ENCODE measurements at places on chromosomes 6 and 20.

DNA sequence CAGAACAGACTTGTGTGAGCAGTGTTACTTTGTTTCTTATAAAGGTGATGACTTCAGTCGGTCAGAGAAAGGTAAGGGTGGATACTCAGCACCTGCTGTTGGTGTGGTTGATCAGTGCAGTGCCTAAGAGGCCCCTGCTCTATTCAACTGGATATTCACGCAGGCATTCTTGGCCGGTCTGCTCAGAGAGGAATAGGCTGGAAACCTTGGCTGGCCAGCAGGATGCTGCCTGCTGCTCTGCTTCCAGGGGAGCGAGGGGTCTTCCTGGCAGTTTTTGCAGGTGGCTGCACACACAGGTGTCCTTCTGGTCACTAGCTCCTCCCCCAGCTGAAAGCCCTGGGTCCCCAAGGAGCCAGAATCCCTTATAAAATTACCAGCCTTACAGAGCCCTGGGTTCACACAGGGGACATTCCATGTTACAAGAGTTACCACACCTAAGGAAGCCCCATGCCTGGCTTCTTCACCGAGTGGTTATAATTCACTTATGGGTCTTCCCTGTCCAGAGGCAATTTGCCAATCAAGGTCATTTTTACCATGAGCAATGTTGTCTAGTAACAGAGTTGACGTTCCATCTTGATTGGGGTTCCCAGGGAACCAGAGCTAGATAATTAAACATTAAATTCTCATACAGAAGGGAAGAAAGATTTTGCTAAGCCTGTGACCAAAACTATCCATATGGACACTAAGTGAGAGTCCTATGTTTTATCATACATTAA, 16.4 kb downstream of the SYNJ2 start:
- DNase-seq: no peak

DNA sequence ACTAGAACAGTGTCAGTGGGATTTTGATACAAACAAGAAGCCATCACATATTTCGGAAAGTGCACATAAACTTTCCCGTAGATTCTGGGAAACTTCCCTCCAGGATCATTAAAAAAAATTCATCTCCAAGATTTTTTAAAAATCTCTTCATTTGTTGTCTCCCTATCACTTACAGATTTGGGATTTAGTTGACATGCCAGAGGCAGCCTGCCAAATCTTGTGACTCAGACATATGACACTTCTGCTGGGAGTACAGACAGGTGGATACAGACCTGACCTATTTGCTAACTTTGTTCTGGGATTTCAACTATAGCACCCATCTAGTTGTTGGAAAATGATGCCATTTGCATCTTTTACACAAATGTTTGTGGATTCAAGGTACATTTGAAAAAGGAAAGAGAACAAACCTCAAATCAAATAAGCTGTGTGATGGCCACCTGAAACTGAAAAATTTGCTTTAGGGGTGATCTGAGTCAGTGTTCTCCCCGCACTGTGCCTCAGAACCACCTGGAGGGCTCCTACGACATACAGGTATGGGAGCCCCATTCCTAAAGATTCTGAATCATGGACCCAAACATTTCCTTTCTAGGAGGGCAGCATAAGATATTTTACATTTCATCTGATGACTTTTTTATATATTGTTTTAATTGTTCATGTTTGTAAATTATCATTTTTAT, 21.9 kb upstream of the CD2AP start:
- no peak for DNase-seq

- no peak for DNase-seq
Measured at GRCh38 chr6:26309731-26310142, 55.3 kb upstream of the BTN3A2 start.

- no peak for DNase-seq
Measured at GRCh38 chr6:144232176-144232831, 52.8 kb upstream of the UTRN start.

- no peak for DNase-seq
Measured at GRCh38 chr6:157164972-157165371, 158.3 kb downstream of the TMEM242 start.

- no peak for DNase-seq
Measured at GRCh38 chr20:63366390-63367365, 5.5 kb upstream of the CHRNA4 start.

DNA sequence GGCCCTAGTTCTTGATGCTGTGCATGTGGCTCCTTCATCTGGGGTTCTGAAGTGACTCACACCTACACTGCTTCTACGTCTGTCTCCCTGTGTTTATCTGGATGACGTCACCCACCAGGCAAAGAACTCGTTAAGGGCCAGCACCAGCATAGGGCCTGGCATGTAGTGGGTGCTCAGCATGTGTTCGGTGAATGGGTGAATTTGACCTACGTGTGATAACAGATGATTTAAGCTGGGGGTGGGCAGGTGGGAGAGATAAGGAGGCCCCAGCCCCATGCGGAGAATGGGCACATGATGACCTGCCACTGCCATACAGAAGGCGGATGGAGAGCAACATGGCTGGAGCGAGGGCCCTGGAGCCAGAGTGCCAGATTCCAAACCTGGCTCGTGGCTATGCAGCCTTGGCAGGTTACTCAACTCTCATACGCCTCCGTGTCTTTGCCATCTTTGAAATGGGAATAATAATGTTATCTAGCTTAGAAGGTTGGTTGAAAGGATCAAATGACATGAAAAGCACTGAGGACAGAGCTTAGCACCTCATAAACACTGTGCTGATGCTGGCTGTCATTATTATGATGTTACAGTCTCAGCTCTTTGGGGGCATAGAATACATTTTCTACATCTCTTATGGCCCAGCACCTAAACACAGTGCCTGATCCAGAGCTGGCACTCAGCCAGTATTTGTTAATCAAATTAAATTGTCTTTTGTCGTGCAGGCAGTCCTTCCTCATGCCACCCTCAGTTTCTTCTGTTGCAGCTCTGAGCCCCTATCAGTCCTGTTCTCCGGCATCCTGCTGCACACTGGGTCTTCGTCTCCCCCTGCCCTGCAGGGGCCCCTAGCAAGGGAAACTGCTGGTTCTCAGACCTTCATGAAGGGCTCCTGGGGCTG, 39.6 kb downstream of the VEGFA start:
- DNase-seq: no peak

GRCh38 chr6:143647732-143648131, 30.0 kb upstream of the PHACTR2 start:
- no peak for DNase-seq

DNA sequence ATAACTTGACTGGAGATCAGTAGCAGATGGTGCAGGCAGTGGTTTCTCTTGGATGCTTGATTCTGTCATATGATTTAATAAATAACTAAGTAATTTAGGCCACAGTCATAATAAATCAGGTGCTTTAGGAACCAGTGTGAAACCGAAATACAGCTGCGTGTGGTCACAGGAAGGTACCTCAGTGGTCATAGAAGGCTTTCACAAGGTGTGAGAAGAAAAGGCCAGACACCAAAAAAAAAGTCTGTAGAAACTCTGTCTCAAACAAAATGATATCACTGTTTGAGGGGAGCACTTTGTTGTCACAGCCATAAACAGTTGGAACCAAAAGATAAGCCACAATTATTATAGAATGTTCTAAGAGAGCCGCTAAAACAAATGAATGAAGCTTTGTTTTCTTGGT, 56.5 kb downstream of the ARMC2 start:
- peak; percentile 99 for DNase-seq

- DNase-seq: no peak
Measured at GRCh38 chr6:74346936-74347535, 651.0 kb downstream of the CD109 start.

- DNase-seq: no peak
Measured at GRCh38 chr6:36633915-36634314, 39.8 kb downstream of the SRSF3 start.

DNA sequence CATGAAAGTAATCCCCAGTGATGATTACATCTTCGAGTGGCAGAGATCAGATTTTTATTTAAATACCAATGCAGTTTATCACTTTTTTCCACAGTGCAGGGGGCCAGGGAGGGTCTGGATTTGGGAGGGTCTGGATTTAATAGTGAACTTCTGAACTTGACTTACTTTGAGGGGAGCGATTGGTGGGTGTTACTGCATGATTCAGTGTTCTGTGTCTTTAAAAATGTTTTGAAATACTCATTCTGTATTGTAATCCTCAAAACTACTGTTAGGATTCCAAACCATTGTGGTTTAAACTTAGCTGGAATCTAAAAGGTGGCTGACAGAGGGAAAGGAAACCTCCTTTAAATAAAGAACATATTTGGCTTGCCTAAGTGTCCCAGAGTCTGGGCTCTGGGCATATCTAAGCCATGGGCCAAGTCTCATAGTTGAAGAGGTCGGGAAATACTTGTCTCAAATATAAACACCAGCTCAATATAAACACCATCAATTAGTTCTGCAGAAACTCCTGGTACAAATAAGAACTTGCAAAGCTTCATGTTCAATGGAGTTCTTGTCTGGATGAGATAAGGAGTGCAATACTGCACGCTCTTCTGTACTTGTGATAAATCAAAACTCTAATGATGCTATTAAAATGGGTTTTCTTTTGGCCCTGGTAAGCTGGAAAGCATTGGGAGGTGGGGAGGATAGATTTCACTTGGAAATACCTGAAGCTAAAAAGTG, 14.4 kb downstream of the JARID2 start:
- DNase-seq: no peak

- no peak for DNase-seq
Measured at GRCh38 chr20:61531553-61532345, 279.7 kb downstream of the CDH4 start.

All from MM.1S (cell line).